ENCODE measurements at places on chromosomes 5 and 9.

DNA sequence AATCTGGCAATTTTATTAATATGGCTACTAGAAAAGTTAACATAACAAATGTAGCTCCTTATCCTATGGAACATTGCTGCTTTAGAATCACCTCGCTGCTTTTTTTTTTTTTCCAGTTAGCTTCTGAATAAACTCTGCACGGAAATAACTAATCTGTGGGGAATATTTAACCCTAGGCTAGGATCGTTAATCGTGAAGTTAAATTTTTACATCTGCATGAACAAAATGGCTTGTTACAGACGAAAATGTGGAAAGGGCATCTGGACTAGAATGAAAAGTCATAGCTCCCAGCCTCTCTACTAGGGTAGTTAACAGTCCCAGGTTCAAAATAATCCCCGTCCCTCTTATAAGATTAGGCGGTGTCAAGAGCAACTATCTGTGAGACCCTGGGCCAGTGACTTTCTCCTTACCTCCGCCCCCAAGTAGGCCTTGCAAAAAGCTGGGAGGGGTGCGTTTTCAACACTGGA lies 470 bp upstream of the SLC22A5 start:
- DNase-seq, result no peak

- DNase-seq, result no peak
These were observed 33.3 kb downstream of the TLE1 start for GRCh38 chr9:81656004-81656403.

- no peak for DNase-seq
These were observed 17.0 kb upstream of the LRRC14B start for GRCh38 chr5:174291-174600.

- no peak for DNase-seq
These were observed 30.2 kb downstream of the CDHR2 start for GRCh38 chr5:176579323-176579722.
